A549 treated with CpdA at 1 μM for 4 hours (cell line): ENCODE measurements at places on chromosomes 1 and 21. TPM values are rescaled to one million over a fixed set of nuclear protein-coding genes. Genes with fewer than 3 reads are reported as not detected.

Gene KRTAP13-2
- not detected in 5 replicates for total RNA-seq

Gene IPP
- total RNA-seq = 3.4 to 5.5 TPM (median 5.0 TPM) in 5 replicates

Gene ASPM
- total RNA-seq = 19.9 to 24.4 TPM (median 24.1 TPM) in 5 replicates

Gene FCRLB
- 1.2 to 1.9 TPM (median 1.7 TPM) in 5 replicates for total RNA-seq

Gene RAB29
- 12.2 to 14.4 TPM (median 13.3 TPM) in 5 replicates for total RNA-seq
